Temporal lobe (tissue), 4 donors: ENCODE measurements at places on chromosomes 6 and 20. TPM values are rescaled to one million over a fixed set of nuclear protein-coding genes. Genes with fewer than 3 reads are reported as not detected.

The VSX1 gene
- total RNA-seq = under 0.01 TPM

The CLPSL1 gene
- total RNA-seq = not detected

The CTCFL gene
- total RNA-seq = not detected

The KCNS1 gene
- 1.7 TPM for total RNA-seq

The KIF25 gene
- 0.25 TPM for total RNA-seq

The NRSN1 gene
- total RNA-seq = 28.8 TPM

The MYMX gene
- total RNA-seq = not detected

The NKAPL gene
- total RNA-seq = 0.98 TPM

The PGC gene
- total RNA-seq = 0.49 TPM

The GGTLC1 gene
- not detected for total RNA-seq

The MTFR2 gene
- total RNA-seq = 0.25 TPM

The IMPG1 gene
- total RNA-seq = not detected

The SNPH gene
- 13.5 TPM for total RNA-seq

The PRPF6 gene
- total RNA-seq = 67.9 TPM

The FBXO9 gene
- total RNA-seq = 32.7 TPM

The CAGE1 gene
- total RNA-seq = not detected

The PRL gene
- total RNA-seq = not detected

The FOXA2 gene
- total RNA-seq = not detected

The HCK gene
- total RNA-seq = 2.5 TPM

The PI3 gene
- total RNA-seq = not detected

The OR2J3 gene
- not detected for total RNA-seq

The OPRM1 gene
- 0.98 TPM for total RNA-seq

The MYH7B gene
- under 0.01 TPM for total RNA-seq

The PNPLA1 gene
- total RNA-seq = 0.25 TPM

The TMEM200A gene
- 16.5 TPM for total RNA-seq

The GSTA4 gene
- 93.4 TPM for total RNA-seq

The SLC52A3 gene
- 0.49 TPM for total RNA-seq

The CEP57L1 gene
- total RNA-seq = 52.9 TPM

The SRMS gene
- total RNA-seq = not detected

The RCAN2 gene
- 10.8 TPM for total RNA-seq

The MDFI gene
- total RNA-seq = 8.4 TPM

The WFDC12 gene
- not detected for total RNA-seq

The CCN2 gene
- total RNA-seq = 16.2 TPM

The HRH3 gene
- 0.49 TPM for total RNA-seq

The GDAP1L1 gene
- 98.6 TPM for total RNA-seq

The PTCRA gene
- total RNA-seq = not detected
